H4 (cell line): ENCODE measurements at places on chromosomes 2 and 18. TPM values are rescaled to one million over a fixed set of nuclear protein-coding genes. Genes with fewer than 3 reads are reported as not detected.

- DNase-seq, result no peak
These were observed 291.6 kb downstream of the CMPK2 start for GRCh38 chr2:6574121-6574520.

Gene WIPF1
- 6.3 and 7.3 TPM in 2 replicates for total RNA-seq

GRCh38 chr2:43033466-43034241 is 192.8 kb downstream of the ZFP36L2 start:
- DNase-seq, result no peak

DNA sequence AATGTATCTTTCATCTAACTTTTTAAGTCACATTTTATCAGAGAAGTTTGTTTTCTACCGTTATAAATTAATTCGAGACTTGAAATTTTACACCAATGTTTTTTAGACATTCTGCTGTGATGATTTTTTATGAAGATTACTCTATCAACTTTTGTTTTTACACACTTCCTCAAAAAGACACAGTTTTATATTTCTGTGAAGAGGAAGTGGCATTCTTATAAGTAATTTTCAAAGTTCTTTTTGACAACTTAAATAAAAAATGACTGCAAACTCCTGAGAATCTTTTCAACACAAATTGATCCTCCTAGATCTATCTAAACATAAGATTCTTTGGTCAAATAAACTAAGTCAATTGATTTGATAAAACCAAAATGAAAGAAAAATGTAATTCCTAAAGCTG is 13.7 kb downstream of the ANKRD44 start:
- no peak for DNase-seq

- no peak for DNase-seq
These were observed 21.6 kb upstream of the DSC3 start for GRCh38 chr18:31064130-31064529.

Gene TRPM8
- total RNA-seq, result 1.3 and 7.6 TPM in 2 replicates
